ENCODE measurements at places on chromosomes 13 and 19.

DNA sequence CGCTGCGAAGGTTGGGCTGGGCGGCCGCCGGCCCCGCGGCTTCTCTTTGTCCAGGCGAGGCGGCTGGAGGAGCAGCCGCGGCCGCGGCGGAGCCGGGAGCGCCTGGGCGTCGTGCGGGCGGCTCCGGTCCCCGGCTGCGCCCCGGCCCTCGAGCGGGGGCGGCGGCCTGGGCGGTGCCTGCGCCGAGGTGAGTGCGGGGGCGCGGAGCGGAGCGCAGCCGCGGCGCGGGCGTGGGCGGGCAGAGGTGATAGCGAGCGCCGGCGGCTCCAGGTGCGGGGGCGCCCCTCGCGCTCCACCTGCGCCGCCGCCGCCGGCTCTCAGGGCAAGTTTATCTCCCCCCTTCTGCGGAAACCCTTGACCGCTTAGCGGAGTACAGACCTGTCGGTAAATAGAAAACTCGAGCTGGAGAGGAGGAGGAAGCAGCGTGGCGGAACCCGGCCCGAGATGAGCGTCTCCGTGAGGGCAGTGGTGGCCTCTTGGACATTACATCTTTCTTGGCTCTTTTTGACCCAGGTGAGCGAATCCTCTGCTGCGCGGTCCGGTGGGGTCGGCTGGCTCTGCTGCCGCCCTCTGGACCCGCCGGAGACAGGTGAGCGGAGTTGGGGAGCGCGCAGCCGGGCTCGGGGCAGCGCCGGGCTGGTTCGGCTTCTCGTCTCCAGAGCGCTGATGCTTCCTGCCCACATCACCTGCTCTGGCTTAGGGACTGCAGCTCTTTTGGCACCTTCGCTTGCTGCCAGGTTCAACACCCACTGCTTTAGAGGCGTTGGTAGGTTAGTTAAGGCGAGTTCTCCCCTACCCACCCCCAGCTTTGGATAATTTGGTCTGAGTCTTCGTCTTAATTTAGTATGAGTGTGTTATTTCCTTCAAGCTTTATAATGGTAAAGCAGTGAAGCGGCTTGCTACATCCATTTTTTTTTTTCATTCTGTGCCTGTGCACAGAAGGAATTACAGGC is at the start of gene MTUS2:
MTUS2 (plus strand) TSS at position 241 of the 953 bp plus-strand sequence.
- DNase-seq: no peak

- no peak for DNase-seq
Measured at GRCh38 chr13:75405976-75406703, 75.8 kb downstream of the TBC1D4 start.

- no peak for DNase-seq
Measured at GRCh38 chr13:80782441-80782840, 441.5 kb upstream of the SPRY2 start.

- DNase-seq: no peak
Measured at GRCh38 chr19:4660993-4661392, 9.1 kb downstream of the MYDGF start.

DNA sequence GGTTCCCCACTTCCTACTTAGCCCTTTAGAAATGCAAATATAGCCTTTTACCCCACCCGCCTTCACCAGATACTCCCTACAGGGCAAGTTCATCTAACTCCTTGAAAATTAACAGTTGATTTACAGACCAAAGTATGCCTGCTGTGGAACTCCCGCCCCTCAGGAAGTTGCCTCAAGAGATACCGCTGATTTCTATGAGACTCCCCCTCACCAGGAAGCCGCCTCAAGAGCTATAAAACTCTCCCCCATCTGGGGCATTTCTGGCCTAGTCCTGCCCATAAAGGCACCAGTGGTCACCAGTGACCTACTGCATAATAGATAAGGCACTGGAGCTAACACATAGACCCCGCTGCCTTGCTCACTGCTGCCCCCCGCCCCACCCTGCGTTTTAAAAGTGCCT is 201.7 kb upstream of the UBL3 start:
- no peak for DNase-seq

- no peak for DNase-seq
Measured at GRCh38 chr13:53131361-53131760, 102.7 kb downstream of the OLFM4 start.

DNA sequence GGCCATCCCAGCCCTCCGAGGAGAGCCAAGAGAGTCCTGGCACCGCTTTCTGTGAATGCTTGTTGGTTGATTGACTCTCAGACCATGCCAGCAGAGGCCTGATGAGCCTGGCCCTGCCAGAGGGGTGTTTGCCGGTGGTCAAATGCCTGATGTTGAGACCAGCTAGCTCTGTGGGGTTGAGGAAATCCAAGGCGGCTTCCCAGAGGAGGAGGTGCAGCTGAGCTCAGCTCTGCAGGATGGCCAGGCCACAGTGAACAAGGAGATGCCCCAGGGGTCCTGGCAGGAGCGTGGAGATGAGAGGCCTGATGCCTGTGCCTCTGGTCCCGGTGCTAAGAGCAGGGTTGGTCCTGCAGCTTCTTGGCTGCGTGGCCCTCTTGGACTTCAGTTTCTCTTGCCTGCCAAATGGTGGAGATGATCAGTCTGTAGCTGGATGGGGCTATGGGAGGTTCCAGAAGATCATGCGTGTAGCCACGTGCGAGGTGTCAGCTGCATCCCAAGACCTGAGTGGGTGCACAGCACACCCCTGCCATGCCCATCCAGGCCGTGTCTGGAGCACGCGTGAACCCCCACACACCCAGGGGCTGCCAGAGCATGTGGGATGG is 16.8 kb downstream of the NFIC start:
- no peak for DNase-seq

GRCh38 chr19:58471736-58472135 is 4.4 kb upstream of the ZNF446 start:
- no peak for DNase-seq

- no peak for DNase-seq
Measured at GRCh38 chr13:46012404-46012803, 40.1 kb downstream of the ZC3H13 start.

GRCh38 chr19:8580710-8581281 is 3.6 kb upstream of the MYO1F start:
- DNase-seq: no peak

All from HS-5 (cell line).